Common myeloid progenitor, CD34-positive (primary cell): ENCODE measurements at places on chromosomes 4 and X.

GRCh38 chrX:70234355-70234754, at the start of gene AWAT1:
Gene AWAT1, plus strand, starts transcription at chrX:70234655. Its CDS starts 41 bp downstream, at chrX:70234696.
- no peak for DNase-seq

- no peak for DNase-seq
Measured at GRCh38 chrX:11431786-11432185, 138.6 kb downstream of the AMELX start.

GRCh38 chr4:99815597-99816011, 1.0 kb upstream of the DAPP1 start:
- DNase-seq = no peak

DNA sequence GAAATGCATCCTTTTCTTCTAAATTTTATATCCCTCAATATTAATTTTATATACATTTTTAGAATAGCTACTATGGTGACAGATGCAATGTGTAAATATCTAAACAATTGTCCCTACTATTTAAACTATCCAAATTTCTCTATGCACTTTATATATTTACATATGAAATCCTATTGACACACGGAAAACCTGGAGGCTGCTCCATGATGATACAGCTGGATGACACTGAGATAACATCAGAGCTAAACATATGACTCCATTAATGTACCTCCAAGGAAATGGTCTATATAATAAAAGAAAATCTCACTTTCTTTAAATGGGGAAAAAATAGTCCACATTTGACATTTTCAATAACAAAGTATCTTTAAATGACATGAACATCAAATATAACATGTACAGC, 43.7 kb downstream of the DDX60 start:
- DNase-seq = no peak

GRCh38 chr4:26611372-26611771, 27.5 kb downstream of the TBC1D19 start:
- no peak for DNase-seq

DNA sequence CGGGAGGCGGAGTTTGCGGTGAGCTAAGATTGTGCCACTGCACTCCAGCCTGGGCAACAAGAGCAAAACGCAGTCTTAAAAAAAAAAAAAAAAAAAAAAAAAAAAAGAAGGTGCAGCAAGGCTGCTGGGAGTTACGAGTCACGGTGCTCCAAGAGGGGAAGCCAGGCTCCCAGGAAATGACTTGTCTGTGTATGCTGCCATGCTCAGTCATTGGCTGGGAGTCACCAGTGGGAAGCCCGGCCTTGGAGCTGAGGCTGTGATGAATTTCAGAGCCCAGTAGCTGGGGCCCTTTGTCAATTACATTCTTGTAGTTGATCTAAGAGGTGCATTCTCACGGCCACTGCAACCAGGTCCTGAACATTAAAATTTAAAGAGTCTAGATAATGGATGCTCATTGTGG, 1105.1 kb upstream of the TENM3 start:
- no peak for DNase-seq

GRCh38 chr4:141294306-141294705, 73.6 kb downstream of the ZNF330 start:
- DNase-seq = no peak

- DNase-seq = no peak
Measured at GRCh38 chr4:90234916-90235547, 107.8 kb downstream of the CCSER1 start.

- no peak for DNase-seq
Measured at GRCh38 chr4:111992351-111993168, 152.7 kb upstream of the FAM241A start.

DNA sequence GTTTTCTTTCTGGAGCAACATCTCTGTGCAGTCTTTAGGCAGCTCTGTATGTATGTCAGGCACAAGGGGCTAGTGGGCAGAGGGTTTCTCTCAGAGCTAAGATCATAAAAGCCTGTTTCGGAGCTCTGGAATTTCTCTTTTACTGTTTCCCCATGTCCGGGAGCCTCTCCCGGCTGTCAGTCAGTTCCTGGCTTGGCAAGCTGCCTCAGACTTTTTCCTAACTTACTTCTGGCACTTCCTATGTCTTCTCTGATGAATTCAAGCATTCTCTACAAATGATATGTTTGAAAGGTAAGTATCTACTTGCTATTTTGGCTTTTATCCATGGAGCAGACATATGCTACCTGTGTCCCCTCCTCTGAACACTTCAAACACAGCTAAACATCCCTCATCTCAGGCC, 129.3 kb upstream of the PGRMC2 start:
- no peak for DNase-seq

- peak; percentile 58 for DNase-seq
Measured at GRCh38 chr4:184473499-184474262, 669 bp downstream of the IRF2 start.

GRCh38 chrX:152960115-152960514, 33.8 kb downstream of the PNMA5 start:
- DNase-seq = no peak

DNA sequence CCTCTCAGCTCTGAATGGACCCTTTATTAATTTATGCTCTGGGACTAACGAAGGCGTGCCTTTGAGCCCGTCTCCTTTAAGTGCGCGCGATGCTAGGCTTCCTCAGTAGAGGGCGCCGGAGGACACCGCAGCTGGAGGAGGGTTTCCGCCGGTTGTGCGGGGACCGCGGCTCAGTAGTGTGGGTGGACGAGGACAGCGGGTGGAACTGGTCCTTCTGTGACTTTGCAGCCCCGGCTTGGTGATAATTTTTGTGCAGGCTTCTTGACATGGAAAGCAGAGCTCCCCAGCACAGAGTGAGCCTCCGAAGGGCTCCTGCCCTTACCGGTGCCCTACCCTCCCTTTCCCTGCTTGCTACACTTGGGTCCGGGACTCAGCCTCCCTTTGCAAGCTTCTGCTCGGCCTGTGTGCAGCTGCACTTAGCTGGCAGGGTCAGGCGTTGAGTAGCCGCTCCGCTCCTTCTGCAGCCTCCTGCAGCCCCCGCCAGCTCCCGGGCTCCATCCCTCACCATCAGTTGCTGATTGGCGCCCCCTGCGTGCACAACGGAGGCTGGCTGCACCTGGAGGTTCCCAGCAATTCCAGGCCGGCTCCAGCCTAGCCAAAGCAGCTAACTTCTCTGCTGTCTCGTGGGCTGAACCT, 26.8 kb upstream of the BOD1L1 start:
- peak; percentile 65 for DNase-seq

- DNase-seq = peak; percentile 46
Measured at GRCh38 chr4:150181536-150181935, 103.3 kb downstream of the DCLK2 start.

DNA sequence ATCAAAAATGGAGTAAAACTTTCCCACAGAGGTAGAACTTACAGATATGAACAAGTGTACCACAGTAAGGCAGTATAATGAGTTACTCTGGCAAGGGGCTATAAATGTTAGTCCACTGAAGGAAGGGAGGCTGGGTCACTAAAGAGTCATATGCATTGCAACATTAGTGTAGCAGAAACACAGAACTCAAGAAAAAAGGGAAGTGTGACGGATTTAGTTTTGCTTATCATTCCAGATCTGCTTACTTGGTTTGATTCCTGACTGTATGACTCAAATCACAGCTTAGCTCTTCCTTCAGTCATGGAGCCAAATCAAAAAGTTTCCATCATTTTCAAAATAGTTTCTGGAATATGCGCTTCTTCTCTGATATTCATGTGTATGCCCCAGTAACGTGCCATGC, 148.7 kb downstream of the FSTL5 start:
- DNase-seq = peak; percentile 1

DNA sequence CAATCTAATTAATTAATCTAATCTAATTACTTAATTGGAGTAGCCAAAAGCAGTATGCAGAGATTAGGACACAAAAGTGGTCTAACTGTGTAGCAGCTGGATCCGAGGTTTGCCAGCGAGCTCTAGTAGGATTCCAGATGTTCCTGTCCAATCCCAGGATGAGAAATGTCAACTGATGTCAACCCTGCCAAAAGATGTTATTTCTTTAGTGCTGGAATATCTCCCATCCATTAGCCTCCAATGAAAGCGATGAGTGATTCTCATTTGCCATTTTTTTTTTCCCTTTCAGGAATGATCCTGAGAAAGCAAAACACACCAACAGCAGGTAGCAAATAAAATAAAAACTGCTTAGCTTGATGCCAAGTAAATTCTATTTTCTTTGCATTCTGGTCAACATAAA, 372.9 kb downstream of the STIM2 start:
- DNase-seq = no peak

GRCh38 chr4:11106759-11107158, 321.9 kb downstream of the HS3ST1 start:
- DNase-seq = no peak

DNA sequence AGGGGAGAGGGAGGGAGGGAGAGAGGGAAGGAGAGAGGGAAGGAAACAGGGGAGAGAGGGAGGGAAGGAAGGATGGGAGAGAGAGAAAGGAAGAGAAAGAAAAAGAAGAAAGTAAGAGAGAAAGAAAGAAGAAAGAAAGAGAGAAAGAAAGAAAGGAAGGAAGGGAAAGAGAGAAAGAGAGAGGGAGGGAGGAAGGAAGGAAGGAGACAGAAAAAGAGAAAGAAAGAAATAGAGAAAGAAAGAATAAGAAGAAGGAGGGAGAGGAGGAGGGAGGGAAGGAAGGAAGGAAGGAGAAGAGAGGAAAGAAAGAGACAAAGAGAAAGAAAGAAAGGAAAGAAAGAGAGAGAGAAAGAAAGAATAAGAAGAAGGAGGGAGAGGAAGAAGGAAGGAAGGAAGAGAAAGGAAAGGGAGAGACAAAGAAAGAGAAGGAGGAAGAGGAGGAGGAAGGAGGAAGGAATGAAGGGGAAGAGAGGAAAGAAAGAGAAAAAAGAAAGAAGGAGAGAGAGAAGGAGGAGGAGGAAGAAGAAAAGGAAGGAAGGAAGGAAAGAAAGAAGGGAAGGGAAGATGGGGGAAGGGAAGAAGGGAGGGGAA, 189.6 kb downstream of the PARM1 start:
- DNase-seq = no peak

GRCh38 chr4:42310358-42310757, 86.9 kb upstream of the SHISA3 start:
- no peak for DNase-seq

- peak; percentile 60 for DNase-seq
Measured at GRCh38 chr4:75708218-75708691, 16.1 kb upstream of the USO1 start.

DNA sequence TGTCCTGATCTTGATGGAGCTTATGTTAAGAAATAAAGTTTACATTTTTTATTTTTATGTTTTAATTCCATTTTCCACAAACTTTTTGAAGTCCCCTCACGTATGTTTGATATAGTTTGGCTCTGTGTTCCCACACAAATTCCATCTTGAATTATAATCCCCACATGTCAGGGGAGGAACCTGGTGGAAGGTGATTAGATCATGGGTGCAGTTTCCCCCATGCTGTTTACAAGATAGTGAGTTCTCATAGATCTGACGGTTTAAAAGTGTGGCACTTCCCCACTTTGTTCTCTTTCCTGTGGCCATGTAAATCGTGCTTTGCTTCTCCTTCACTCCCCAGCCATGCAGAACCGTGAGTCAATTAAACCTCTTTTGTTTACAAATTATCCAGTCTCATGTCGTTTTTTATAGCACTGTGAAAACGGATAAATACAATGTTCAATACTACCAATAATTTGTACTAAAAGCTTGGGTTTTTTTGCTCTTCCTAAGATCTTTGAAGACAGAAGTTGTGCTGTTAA, 89.8 kb downstream of the PAPSS1 start:
- DNase-seq = no peak

GRCh38 chr4:56305390-56305789, 81.9 kb downstream of the AASDH start:
- no peak for DNase-seq

DNA sequence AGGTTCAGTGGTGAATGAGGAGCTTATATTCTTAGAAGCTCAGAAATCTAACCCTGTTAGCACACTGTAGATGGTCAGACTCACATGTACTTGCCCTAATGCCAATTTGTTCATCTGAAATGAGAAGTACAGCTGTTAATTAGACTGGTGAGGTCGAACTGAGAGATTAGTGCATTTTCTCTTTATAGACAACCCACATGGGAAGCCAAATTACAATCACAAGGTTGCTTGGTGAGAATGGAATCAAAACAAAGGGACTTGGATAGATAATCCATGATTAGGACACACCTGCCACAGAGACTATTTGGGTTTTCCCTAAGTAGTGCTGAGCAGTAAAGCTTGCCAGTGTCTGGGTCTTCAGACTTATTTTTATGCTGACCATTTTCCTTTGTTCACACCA, 88.3 kb downstream of the POLA1 start:
- no peak for DNase-seq

DNA sequence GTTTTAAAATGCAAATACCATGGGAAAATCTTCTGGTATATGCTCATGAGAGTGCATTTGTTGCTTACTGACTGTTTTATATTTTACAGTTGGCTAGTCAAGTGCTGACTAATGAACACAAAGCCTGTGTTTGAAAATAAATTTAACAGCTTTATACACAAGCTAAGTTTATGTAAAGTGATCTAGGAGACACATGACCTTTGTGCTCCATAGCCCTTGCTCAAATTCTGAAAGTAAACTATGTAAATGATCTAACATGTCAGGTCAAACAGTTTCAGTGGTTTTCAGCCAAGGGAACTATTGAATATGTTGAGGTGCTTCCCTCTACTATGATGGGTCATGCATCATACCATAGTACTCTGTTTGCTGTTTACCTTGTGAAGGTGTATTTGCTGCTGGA, 36.7 kb downstream of the DIAPH2 start:
- DNase-seq = no peak

DNA sequence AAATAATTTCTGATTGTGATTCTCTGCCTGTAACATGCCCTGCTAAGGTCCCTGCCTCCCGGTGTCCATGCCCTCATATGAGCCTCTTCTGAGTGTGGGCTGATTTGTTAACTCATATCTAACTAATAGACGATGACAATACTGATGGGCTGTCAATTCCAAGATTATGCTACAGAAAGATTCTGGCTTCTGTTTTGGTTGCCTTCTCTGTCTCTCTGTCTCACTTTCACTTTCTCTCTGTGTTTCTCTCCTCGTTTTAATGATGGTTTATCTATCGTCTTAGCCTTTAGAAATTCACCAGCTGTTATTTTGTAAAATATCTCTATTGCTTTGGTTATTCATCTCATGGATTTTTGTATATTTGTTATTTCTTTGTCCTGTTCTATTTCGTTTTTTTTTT, 312.5 kb upstream of the ANXA10 start:
- no peak for DNase-seq

DNA sequence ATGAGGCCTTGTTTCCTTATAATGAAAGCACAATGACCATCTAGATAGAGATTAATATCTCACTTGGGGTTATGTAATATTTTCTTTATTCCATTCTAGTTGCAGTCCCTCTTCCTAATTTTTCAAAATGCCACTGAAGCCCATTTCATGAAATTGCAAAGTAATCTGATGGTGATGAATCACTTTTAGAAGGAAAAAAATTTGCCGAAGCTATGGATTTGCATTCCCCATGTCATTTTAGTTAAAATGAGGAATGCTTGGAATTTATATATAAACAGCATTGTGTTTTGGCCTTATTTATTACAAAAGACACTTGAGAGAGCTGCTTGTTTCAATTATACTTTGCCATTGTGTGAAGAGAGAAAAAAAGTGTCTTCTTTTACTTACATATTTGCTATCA, 241.7 kb upstream of the TEX13A start:
- DNase-seq = no peak

- DNase-seq = no peak
Measured at GRCh38 chr4:109083911-109084310, 218.5 kb downstream of the COL25A1 start.

- peak; percentile 42 for DNase-seq
Measured at GRCh38 chr4:2803624-2804448, 11.0 kb downstream of the SH3BP2 start.

- no peak for DNase-seq
Measured at GRCh38 chrX:9857575-9858474, 71.6 kb downstream of the SHROOM2 start.
